ELR (cell line): ENCODE measurements at places on chromosomes 16 and 17.

GRCh38 chr17:72297326-72298115 is 176.7 kb downstream of the SOX9 start:
- peak; percentile 72 for DNase-seq

DNA sequence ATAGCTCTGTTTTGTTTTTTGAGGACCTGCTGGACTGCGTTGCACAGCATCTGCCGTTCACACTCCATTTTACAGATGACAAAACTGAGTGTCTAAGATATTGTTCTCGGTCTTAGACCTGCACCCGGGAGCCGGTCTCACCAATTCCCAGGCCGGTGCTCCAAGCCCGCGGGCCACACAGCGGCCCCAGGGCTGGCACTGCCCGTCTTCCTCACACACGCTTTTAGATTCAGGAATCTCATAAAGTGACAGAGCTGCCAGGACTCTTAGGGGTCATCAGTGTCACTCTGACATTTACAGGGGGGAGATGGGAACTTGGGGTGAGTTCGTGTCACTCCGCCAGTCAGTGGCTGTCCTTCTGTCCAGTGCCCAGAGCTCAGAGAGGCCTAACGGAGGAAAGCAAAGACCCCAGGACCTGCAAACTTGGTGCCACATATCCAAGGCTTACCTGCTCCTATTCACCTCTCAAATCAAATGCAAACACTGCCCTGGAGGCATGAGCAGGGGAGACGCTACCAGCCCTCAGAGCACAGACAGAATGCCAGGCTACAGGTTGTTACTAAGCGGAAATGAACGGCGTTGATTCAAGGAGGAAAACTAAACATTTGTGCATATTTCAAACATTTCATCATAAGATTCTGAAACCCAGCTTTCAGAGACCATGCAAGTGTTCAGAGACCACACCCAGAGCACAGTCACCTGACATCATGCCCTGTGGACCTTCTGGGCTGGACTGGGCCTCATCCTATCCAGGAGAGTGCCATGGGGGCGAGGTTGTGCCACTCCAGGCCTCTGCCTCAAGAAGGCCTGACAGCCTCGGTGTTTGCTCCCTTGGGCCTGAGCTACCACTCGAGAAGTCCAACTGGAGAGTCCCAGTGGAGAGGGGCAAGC is 29.5 kb downstream of the TNFRSF13B start:
- DNase-seq, result peak; percentile 54

GRCh38 chr16:76614269-76614668 is 337.1 kb downstream of the CNTNAP4 start:
- DNase-seq, result no peak

- DNase-seq, result peak; percentile 91
These were observed 1.2 kb downstream of the KRTAP2-3 start for GRCh38 chr17:41058741-41059140.

DNA sequence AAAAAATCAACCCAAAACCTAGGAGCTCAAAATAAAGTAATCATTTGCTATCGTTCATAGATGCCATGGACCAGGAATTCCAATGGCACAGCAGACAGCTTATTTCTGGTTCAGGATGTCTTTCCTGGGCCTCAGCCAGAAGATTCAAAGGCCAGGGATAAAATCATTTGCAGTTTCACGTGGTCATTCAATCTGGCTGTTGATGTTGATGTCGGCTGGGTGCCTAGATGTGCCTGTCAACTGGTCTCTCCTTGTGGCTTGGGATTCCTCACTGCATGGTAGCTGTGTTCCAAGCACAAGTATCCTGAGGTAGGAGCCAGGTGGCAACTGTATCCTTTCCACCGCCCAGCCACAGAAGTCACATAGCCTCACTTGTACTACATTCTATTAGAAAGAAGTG is 10.7 kb upstream of the EPX start:
- no peak for DNase-seq

GRCh38 chr17:56929362-56929969 is 15.6 kb upstream of the TRIM25 start:
- DNase-seq, result peak; percentile 58

GRCh38 chr17:71428897-71429296 is 691.9 kb upstream of the SOX9 start:
- DNase-seq, result no peak

GRCh38 chr16:62190426-62190825 is 154.2 kb upstream of the CDH8 start:
- no peak for DNase-seq

DNA sequence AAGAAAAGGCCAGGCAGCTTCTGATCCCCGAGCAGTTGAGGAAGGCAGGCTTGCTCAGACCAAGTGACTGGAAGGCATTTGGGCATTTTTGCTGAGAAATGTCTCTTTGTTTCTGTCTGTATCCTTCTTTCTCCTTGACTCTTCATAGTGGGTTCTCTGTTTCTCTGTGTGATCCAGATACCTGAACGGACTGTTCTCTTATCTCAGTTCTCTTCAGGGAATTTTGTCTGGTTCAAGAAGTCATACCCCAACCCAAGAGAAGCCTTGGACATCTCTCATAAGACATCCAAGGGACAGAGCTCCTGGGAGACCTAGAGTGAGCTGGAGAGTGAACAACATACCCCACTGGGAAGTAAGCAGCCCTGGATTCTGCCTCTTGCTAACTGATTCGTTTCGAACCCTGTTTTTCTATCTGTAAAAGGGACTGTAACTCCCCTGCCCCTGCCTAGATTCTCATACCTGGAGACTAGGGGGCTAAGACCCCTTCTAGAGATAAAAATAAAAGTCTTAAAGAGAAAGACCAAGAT is 541 bp downstream of the CCL3 start:
- DNase-seq, result no peak

GRCh38 chr17:38577645-38578173 is 28.0 kb downstream of the SRCIN1 start:
- no peak for DNase-seq

- no peak for DNase-seq
These were observed 30.5 kb downstream of the SLC5A11 start for GRCh38 chr16:24876231-24876630.

DNA sequence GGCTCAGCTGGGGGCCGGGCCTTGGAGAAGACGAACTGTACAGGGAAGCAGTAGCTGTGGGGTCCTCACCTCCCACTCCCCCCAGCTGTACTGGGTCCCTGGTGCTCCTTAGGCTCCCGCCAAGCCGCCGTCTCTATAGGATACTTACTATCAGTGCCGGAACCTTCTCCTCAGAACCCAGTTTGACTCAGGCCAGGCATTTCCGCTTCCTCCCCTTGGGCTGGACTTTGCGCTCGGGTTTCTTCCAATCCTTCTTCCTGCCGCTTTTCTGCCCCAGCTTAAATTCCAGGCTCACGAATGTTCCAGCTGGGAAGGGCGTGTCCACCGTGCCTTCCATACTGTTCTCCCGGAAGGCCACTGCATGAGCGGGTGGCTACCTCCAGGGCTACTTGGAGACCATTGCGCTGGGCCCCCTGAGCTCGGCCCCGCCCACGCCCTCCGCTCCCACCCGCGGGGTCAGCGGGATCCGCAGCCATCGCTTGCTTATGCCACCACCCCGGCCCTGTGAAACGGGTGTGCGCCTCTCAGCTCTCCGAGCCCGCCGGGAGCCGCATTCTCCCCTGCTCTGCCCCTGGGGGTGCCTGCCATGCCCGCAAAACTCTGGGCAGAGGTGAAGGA is 1795.9 kb downstream of the TP53TG3F start:
- DNase-seq, result no peak

DNA sequence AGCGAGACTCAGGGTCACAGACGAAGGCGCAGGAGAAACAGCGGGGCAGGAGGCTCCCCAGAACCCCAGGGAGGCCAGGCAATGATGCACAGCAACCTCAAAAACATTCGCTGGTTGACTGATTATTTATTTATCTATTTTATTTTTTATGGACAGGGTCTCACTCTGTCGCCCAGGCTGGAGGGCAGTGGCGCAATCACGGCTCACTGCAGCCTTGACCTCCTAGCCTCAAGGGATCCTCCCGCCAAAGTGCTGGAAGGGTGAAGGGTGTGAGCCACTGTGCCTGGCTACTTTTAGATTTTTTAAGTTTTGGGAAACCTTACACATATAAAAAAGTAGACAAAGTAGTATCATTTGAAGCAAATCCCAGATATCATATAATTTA is 83.5 kb downstream of the ZNF778 start:
- DNase-seq, result no peak

- no peak for DNase-seq
These were observed 12.6 kb downstream of the PMFBP1 start for GRCh38 chr16:72159386-72159785.

GRCh38 chr16:54080524-54081008 is 206.0 kb downstream of the IRX3 start:
- peak; percentile 98 for DNase-seq

- no peak for DNase-seq
These were observed 328.4 kb downstream of the MAF start for GRCh38 chr16:79272141-79272577.

DNA sequence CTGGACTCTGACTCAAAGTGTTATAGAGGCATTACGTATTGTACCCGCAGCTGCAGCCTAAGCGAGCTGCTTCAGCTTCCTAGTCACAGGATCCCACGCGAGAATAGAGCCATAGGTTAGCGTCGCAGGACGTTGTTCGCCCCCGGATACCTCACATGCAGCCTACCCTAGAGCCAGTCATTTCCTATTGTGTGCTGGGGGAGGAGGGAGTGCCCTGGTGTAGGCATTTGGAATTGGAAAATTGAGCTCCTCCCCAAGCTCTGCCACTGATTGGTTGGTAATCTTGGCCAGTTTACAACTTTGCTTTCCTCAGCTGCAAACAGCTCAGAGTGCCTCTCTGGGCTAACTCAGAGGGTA is 530 bp downstream of the NAA60 start:
- peak; percentile 76 for DNase-seq

GRCh38 chr16:57538235-57538721 is 1.9 kb upstream of the CCDC102A start:
- DNase-seq, result no peak

GRCh38 chr16:4272114-4272956 is 488 bp downstream of the TFAP4 start:
- DNase-seq, result peak; percentile 49

DNA sequence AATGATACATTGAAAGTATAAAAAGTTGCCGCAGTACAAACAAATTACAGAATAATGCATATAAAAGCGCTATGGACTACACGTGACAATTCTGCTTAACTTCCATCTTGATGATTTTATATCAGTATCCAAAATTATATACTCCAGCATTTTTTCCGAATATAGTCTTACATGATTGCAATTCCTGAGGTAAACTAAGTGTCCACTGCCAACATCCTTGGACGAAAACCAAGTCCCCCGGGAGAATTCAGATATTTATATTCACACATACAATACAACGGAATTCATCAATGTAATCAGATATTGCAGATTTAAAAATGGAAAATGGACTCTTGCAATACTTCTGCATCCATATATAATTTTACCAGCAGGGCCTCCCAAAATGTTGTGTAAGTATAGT is 8.9 kb upstream of the MYH11 start:
- no peak for DNase-seq

- DNase-seq, result no peak
These were observed 4.8 kb upstream of the UTS2R start for GRCh38 chr17:82366749-82367148.

DNA sequence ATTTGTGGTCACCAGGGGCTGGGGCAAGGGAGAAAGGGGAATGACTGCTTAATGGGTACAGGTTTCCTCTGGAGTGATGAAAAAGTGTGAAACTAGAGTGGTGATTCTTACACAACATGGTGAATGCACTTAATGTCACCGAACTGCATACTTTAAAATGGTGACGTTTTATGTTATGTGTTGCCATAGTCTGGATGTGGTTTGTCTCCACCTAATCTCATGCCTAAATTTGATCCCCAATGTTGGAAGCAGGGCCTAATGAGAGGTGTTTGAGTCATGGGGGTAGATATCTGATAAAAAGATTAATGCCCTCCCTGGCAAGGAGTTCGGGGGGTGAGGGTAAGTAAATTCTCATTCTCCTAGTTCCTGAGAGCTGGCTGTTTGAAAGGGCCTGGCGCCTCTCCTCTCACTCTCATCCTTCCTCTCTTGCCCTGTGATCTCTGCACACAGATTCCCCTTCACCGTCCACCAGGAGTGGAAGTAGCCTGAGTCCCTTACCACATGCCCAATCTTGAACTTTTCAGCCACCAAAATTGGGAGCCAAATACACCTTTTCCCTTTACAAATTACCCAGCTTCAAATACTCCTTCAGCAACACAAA is 15.3 kb downstream of the XPO6 start:
- DNase-seq, result no peak

DNA sequence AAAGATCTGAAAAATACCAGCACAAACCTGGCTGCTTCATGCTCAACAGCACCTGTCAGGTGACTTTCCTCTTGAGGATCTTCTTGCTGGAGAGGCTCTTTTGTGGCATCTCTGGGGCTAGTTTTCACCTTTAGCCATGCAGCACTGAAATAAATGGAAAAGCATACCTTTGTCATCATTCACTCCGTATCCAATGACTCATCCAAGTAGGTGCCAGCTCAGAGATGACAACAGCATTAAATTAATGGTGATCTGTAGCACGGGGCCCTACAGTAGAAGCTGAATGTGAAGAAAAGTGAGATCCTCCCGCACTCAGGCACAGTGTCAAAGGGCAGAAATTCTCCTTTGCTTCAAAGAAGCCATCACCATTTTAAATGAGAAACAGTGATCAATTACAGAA is 32.2 kb downstream of the KIAA0753 start:
- DNase-seq, result peak; percentile 78

GRCh38 chr17:80545499-80545826 is 825 bp downstream of the RPTOR start:
- DNase-seq, result peak; percentile 40

DNA sequence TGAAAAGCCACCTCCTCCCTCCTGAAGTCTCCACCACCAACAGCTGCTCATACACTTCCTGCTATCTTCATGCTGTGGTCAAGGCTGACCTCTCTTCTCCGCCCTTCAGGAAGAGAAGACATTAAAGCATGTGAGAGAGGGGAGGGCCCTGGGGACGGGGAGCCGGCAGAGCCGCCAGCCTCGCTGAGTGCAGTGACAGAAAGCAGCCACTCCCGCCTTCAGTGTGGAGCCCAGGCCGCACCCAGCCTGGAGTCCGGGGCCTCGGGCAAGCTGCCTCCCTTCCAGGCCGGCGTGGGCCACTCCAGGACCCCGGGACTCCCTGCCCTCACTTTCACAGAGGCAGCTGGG is 94.7 kb upstream of the TNRC6C start:
- no peak for DNase-seq

DNA sequence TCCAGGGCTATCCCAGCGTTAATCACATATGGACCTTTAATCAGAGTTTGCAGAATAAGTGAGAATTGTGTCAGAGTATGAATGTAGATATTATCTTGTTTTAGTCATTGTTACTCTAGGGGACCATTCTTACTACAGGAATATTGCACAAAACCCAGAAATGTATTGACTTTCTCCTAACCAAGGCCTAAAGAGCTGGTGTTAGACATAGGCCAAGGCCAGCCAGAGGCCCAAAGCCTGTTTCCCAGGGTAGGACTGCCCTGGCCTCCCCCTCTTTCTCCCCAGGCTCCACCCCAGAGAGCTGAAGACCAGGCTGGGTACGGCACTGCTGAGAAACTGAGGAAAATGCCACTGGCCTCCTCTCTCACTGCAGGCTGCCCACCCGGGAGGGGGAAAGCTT is 41.9 kb upstream of the MEOX1 start:
- DNase-seq, result no peak

- no peak for DNase-seq
These were observed 8.3 kb downstream of the SLC5A10 start for GRCh38 chr17:18960241-18960665.
